ENCODE measurements at places on chromosomes 2 and 18.
A peak's percentile ranks its signal among the peaks of the same experiment; 100 is the strongest.

DNA sequence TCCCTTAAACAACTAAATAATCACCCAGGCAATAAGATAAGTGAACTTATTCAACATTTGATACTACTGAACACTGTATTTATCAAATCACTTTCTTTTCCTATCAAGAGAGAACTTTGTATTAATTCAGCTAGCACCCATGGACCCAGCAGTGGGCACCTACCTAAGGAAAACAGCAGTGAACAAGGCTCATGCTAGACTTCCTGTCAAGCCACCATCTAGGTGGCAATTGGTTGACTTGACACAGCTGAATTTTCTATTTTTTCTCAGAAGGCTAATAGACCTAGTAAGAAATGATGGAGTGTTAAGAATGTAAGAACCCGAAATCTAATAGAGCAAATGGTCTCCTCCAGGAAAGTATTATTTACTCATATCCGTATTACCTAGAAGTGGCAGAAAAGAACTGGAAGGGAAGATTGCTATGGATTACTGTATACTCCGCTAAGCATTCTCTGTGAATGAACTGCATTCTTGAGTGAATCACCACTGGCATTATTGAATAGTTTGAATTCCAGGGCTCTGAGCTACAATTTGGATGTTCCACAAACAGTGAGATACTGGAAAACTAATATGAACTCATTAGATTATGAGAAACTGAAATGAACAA is 988.2 kb upstream of the CDH2 start:
- DNase-seq = peak; percentile 94

DNA sequence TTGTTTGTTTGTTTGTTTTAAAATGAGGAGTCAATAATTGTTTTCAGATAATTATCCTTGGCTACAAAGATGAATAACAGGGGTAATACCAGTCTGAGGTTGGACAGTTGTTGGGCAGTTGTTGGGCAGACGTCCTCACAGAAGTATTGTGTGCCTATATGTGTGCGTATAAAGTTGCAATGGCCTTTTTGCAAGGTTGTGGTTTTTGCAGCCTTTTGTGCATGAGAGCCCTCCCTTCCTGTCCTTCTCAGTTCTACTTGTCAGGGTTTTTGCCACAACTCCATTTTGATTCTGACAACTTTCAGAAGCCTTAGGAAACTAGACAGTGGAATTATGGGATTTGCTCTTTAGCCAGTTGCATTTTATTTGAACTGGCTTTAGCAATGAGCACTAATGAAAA is 6.0 kb upstream of the STK39 start:
- no peak for DNase-seq

DNA sequence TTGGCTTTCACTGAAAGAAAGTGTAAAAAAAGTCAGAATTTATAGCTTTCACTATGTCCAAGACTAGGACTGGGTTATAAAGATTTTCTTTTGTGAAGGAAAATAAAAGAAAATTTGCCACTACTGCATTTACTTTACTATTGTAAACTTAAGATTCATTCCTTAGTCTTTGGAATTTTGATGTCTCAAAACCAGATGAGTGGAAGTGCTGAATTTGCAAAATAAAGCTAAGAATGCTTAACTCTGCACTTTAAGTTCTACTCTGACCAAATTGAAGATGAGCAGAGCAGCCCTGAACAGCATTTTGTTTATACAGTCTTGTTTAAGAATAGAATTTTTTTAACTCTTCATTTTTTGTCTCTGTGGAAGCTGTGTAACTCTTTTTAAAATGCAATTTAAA is 102.4 kb downstream of the ICA1L start:
- DNase-seq = no peak

DNA sequence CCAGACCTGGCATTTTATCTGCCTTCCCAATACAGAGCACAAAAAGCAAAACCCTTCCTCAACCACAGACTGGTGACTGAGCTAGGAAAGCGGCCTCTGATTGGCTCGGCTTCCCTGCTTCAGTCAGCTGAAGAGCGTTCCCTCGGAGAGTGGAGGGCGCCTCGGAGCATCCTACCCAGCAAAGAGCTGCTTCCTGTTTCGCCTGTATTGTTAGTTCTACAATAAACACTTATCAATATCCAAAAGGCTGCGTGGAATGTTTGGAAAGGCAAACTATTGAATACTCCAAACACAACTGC is 125.0 kb downstream of the CACNB4 start:
- peak; percentile 51 for DNase-seq

- DNase-seq = peak; percentile 18
These were observed 20.4 kb downstream of the CMPK2 start for GRCh38 chr2:6845312-6845711.

DNA sequence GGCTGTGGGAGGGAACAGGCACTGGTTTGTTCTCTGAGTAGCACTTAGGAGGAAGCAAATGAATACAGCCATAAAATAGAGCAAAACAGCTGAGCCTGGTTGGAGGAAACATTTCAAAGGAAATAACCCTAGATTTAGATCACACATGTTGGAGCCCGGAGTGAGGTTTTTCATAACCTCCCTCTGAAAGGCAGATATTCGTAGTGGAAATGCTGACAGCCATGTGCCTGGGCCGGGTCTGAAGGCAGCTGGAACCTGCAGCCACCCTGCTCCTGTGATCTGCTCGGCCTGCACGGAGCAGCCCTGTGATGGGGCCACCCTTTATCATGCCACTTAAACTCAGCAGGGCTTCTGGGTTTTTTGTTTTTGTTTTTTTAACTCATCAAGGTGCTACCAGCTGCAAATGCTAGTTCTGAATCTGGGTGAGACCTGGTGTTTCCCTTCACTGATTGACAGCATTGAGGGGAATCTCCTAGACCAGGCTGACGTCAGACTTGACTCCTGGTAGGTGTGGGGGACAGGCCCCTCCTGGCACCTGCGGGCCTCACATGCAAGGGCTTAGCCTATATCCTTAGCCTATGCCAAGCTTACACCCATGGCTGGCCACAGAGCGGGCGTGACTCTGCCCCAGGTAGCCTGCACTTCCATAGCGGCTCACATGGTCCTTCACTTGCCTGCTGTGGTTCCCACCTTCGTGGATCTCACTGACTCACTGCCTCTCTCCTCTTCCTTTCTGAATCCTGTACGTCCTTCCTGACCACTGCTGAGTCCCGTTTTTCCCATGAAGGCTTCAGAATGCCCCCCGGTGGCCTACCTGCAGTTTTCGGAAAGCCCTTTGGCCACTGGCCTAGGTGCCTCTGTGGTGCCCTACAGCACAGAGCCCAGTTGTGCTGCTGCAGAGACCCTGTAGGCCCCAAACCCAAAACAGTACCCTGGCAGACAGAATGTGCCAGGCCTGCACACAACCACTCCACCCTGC is 217.3 kb downstream of the SEPTIN10 start:
- no peak for DNase-seq

DNA sequence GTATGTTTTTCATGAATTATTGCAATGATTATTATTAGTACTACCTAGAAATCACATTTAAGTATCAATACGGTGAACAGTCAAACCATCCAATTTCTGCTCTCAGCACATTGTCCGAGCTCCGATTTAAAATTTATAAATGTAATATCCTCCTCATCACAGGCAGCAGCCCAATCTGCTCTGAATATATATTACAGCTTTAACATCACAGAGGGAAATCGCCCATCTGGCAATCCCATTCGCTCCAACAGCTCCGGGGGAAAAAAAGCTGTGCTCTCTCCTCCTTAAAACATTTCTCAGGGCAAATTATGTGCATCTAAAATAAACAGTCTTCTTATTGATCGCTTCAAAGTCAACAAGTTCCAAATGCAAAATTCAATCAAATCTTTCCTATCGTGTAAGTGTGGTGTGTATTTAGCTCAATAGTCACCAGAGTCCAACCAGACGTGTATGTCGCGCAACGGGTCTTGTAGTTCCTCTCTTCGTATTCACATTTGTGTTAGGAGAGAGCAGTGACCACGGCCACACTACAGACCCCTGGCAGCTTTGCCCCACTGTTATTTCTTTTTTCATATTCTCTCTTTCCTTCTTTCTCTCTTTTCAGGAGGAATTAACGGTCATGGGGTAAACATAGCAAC is 2.4 kb downstream of the FIGN start:
- no peak for DNase-seq

DNA sequence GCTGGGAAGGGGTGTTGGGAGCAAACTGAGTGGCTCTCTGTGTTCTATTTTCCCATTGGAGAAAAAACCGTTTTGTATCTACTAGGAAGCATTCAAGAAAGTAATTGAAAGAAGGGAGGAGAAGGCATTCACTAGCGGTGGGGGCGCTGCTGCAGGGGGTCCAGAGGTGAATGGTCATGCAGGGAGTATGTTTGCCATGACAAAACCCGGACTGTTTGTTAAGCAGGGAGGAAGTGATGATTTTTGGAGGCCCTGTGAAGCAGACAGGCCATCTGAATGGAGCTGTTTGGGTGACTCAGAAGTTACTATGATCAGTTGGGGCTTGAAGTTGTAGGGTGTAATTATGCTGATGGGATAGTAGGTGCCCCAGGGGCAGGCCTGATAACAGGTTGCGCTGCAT is 7.0 kb downstream of the TAF4B start:
- DNase-seq = no peak

DNA sequence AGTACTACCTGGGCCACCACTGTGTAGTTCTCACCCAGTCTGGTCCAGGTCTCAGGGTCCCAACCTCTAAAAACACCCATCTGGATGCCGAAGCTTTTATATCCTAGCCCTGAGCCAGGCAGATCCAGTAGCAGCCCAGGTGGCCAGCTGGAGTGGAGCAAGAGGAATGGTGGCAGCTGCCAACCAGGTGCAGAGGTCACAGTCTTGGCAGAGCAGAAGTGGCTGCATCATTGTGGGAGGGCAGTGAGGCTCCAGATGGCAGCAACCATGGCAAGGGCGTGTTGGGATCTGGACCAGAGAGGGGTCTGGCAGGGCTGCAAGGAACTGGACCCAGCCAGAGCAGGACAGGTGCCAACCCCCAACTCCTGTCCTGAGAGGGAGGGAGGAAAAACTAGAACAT is 72.2 kb upstream of the AGAP1 start:
- DNase-seq = no peak

DNA sequence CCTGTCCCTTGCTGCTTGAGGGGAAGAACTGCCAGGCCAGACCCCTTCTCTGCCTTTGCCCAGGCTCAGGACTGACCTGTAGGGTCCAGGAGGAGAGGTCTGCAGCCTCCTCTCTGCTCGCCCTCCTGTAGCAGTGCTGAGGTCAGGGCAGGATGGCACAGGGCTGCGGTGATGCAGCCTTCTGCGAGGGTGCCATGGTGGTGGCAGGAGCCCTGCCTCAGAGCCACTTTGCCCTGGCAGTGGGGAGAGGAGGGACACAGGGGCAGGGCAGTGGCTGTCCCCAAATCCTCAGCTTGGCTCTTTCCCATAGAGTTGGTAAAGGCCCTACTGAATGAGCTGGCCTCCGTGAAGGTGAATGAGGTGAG is 884 bp downstream of the PROM2 start:
- no peak for DNase-seq

GRCh38 chr2:60366135-60366712 is 187.2 kb downstream of the BCL11A start:
- no peak for DNase-seq

GRCh38 chr2:69059731-69060290 is 46.8 kb downstream of the ANTXR1 start:
- peak; percentile 84 for DNase-seq

- no peak for DNase-seq
These were observed 132.0 kb downstream of the ZNF804A start for GRCh38 chr2:184730288-184730687.

- peak; percentile 15 for DNase-seq
These were observed 182.3 kb downstream of the ZNF521 start for GRCh38 chr18:25169701-25170100.

DNA sequence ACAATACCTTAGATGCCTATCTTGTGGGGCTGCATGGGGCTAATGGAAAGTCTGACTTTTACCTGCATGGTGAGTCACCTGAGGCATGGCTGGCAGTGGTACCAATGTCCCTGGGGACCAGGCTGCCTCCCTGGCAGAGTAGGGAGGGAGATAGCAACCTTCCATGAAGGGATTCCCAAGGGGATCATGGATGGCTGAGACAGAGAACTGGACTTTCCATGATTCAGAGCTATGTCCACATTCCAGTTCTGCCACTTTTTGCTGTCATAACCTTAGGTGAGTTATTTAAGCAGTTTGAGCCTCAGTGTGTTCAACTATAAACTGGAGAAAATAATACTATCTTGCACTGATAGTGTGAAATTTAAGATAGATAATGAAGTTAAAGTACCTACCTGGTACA is 178.6 kb downstream of the SETBP1 start:
- DNase-seq = no peak

DNA sequence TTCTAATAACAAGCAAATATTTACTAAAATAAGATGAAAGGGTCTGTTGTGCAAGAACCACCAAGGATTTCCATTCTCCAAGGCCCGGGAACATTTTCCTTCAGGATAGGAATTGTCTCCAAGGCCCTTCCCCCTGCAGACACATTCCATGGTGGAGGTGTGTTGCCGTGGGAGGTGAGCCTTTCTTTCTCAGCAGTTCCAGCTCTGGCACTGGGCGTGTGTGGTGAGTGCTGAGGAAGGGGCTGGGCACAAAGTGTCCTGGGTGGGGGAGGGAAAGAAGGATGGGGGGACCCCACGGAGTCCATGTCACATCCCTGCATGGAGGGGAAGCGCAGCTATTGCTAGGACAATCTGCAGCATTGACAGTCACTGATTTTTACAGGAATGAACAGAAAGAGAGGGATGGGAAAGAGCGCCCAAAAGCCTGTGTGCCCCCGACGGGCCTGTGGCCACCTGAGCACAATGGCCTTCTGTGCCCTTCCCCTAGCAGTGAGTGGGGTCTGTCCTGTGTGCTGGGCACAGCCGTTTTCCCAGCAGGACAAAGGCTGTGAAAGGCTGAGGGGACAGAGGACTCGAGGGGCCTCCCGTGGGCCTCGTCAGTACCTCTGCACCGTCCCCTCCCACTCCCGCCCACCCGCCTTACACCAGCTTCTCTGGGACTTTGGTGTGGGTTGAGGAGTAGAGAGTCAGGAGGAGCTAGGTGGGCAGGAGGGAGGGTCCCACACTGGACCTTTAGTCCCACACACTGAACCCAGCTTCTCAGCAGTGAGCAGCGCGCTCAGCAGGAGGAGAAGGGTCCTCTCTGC is 79.8 kb downstream of the PTGR3 start:
- DNase-seq = no peak

GRCh38 chr2:226678422-226678821 is 121.2 kb downstream of the IRS1 start:
- DNase-seq = no peak

DNA sequence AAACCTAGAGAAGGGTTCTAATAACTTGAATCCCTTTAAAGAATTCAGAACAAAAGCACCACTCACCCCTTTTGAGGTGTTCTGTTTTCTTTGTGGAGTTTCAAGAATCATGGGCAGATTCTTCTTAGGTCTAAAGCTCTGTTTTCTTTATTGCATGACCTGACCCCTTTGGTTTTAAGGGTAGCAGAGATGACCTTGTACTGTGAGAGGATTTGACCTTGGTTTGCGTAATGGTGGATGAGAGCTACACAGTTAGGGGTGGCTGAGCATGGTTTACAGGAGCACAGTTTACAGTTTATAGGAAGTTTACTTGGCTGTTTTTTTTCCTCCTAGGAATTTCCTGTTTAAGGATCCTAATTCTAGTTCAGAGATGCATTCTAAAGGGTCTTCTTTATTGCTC is 1095.6 kb upstream of the NRXN1 start:
- no peak for DNase-seq

GRCh38 chr2:110946902-110947301 is 173.8 kb upstream of the BCL2L11 start:
- no peak for DNase-seq

- no peak for DNase-seq
These were observed 199.6 kb upstream of the FBXO11 start for GRCh38 chr2:48105848-48106247.
